Psoas muscle (tissue), 8 donors: ENCODE measurements at places on chromosomes 11 and 22.

GRCh38 chr11:134939031-134939430 lies 527.0 kb upstream of the B3GAT1 start:
- DNase-seq: no peak

GRCh38 chr11:109309153-109309552 lies 112.8 kb upstream of the C11orf87 start:
- DNase-seq: no peak

DNA sequence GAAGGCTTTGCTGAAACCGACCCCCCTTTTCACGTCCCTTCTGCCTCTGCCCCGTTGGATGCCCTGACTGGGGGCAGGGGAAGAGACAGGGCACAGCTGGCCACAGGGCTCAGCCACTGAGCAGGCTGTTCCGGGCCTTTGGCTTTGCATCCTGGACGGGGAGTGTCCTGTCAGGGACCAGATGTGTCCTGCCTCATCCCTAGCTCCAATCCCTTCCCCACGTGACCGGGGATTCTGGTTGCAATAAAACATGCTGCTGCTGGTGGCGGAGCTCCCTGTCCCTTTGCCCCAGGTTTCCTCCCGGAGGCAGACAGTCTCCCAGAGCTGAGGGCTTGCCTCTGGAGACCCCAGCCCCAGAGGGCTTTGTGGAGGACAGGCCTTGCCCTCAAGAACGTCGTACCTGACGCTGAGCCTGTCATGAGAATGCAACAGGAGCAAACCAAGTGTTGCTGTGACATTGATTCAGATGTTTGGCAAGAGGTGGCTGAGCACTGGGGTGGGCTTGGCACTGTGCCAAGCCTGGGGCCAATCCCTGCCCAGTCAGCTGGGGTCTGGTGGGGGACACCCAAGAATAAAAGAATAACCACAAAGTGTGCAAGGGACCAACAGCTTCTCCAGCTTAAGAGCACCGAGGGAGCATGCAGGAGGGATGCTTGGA lies 7.3 kb downstream of the CDC42EP2 start:
- no peak for DNase-seq

DNA sequence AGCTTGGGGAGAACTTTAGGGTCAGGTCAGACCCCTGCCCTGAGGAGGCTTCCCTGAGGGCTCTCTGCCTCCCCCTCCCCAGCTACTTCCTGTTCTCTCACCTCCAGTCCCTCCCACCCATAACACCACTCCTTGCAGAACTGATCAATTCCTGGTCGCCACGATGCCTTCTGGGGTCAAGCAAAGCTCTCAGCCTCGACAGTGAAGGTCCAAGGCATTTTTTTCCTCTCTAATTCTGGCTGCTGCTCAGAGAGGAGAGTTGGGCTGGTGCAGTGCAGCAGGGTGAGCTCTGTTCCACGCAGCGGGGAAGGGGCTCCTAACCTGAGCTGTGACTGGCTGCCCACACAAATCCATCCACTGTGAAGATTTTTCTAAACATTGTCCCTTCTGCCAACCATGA lies 628.4 kb downstream of the BRD1 start:
- DNase-seq: no peak
